ENCODE measurements at places on chromosomes 2 and 18.

GRCh38 chr18:8389391-8390340 is 219.6 kb upstream of the RAB12 start:
- no peak for DNase-seq

GRCh38 chr2:159797225-159797542 is 824 bp downstream of the CD302 start:
- no peak for DNase-seq

DNA sequence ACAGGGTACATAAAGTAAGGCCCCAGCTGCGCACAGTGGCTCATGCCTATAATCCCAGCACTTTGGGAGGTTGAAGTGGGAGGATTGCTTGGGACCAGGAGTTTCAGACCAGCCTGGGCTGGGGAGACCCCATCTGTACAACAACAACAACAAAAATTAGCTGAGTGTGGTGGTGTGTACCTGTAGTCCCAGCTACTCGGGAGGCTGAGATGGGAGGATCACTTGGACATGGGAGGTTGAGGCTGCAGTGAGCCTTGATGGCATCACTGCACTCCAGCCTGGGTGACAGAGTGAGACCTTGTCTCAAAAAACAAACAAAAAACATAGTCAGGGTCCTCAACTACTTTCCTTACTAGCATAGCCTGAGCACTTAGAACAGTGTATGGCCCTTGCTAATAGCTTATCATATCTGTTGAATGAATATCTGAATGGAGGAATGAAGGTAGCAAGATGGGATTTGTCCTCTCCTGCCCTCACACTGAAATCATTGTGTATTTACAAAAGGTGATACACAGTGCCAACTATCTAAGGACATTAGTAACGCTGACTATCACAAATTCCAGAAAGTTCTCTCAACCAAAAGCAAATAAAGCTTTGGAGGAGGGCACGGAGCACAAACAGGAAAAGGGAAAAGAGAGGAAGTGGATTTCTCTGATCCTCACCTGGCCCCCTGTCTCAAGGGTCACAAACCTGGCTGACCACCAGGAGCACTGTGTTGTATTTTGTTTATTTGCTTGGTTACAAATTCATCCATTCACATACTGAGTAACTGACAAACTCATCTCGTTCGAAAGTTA is 38.1 kb downstream of the L3MBTL4 start:
- DNase-seq: no peak

GRCh38 chr2:133489641-133490410 is 78.4 kb downstream of the NCKAP5 start:
- no peak for DNase-seq

GRCh38 chr2:108377401-108377800 is 353 bp upstream of the SULT1C4 start:
- no peak for DNase-seq

DNA sequence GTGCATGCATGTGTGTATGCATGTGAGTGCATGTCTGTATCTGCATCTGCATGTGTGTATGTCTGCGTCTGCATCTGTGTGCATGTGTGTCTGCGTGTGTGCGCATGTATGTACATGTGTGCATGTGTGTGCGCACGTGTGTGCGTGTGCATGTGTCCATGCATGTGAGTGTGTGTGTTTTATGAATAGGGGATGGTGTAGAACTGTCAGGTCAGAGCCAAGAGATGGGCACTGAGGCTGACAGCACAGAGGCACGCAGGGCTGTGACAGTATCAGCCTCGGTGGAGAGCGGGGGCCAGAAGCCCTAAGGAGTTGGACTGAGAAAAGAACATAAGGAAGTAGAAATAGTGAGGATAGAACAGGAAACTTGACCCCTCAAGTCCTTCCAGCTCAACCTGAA is 494.0 kb upstream of the MYT1L start:
- no peak for DNase-seq

DNA sequence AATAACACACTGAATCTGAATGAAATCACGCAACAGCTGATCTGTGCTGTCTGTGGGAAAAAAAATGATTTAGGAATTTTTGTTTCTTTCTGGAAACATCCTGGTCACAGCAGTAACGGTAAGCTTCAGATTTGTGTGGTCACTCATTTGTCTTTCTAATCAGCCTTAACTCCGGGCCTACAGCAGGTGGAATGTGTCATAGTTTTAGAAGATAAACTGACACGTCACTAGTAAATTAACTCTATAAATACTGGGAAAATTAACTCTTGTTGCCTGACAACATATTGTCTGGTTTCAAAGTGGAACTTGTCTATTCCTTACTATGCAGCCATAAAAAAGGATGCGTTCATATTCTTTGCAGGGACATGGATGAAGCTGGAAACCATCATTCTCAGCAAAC is 58.1 kb upstream of the NCK2 start:
- no peak for DNase-seq

DNA sequence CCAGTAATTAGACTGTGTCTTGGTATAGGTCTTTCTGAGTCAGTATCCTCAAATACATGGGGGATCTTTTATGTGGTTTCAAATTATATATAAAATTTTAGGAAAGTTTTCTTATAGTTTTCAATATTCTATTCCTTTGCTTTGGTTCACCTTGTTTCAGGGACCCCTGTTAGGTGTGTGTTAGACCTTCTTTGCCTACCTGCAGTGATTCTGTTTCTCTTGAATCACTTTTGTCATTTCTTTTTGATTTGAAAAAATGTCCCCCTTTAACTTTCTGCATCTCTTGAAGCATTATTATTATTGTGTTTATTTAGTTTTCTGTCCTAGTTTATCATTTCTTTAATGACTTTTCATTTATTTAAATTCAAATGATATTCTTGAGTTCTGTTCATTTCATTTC is 98.7 kb downstream of the FHOD3 start:
- DNase-seq: no peak

DNA sequence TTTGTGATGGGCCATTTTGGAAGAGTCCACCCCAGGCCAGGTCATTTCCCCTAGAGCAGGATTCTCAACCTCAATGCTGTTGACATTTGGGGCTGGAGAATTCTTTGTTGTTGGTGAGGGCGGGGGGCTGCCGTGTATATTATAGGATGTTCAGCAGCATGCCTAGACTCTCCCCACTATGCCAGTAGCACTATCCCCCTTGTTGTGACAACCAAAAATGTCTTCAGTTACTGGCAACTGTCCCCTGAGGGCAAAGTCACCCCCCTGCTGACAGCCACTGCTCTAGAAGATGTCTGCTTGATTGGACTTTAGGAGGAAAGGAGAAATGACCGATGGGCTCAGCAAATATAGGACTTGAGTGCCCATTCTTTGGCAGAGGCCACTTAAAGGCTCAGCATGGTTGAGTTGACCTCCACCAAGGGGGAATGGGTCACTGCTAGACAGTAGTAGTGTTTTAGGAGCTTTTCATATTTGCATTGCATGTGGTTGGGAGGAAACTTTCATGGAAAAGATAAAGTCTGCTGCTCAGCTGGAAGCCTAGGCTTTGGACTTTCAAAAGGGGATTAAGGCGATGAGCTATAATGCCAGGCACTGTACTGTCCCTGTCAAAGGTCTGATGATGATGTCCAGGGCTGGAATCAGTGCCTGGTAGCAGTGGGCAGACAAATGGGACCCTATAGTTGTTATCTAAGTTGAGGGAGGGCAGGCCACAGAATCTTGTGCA is 61.1 kb upstream of the MCFD2 start:
- no peak for DNase-seq

GRCh38 chr18:69172046-69172445 is 228.6 kb upstream of the DOK6 start:
- DNase-seq: no peak

DNA sequence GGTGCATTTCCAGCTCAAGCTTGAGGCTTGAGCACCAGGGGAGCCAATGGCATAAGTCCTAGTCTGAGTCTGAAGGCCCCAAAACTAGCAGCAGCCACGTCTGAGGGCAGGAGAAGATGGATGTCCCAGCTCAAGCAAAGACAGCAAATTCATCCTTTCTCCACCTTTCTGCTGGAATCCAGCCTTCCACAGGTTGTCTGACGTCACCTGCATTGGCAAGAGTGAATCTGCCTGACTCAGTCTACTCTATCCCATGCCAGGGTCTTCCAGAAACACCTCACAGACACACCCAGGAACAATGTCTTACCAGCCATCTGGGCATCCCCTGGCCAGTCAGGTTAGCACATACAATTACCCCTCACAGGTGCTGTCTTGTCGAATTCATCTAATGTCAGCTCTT is 76.2 kb upstream of the SOX11 start:
- no peak for DNase-seq

- DNase-seq: no peak
Measured at GRCh38 chr18:24584813-24585212, 124.4 kb downstream of the HRH4 start.

DNA sequence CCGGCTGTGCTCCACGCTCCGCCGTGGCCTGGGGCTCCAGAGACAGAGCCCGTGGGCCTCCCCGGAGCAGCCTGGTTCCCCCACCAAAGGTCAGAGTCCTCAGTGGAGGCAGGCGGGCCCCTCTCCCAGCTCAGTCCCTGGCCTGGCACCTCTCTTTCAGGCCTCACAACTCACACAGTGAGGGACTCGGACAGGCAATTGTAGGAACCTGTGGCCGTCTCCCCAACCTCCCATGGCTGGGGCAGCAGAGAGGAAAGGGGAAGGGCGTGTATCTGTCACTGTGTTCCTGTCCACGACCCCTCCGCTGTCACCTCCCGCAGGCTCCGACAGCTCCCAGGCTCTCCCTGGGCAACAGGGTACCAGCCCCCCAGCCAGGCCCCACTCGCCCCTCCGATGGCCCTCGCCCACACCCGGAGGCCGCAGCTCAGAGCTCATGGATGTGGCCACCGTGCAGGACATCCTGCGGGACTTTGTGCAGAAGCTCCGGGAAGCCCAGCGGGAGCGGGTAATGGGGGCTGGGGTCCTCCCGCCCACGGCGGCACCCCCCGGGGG is 32.4 kb upstream of the SNED1 start:
- DNase-seq: no peak

GRCh38 chr2:42923580-42924417 is 131.4 kb upstream of the HAAO start:
- DNase-seq: no peak

DNA sequence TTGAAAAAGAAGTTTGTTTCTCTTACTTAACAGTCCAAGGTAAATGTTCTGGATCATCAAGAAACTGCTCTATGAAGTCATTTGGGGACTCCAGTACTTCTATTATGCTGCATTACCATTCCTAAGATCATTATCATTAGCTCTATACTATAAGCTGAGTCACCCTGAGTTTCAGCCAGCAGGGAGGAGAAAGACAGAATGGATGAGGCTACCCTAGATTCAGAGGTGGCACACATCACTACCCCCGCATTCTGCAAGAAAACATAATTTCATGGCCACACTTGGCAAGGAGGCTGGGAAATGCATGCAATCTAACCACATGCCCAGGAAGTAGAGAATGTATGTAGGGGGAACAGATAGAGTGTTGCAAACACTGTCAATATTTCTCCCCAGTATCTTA is 16.6 kb upstream of the LNPK start:
- no peak for DNase-seq

GRCh38 chr2:76175295-76175694 is 464.6 kb upstream of the GCFC2 start:
- DNase-seq: no peak

GRCh38 chr18:28736223-28736622 is 559.3 kb upstream of the CDH2 start:
- DNase-seq: no peak

DNA sequence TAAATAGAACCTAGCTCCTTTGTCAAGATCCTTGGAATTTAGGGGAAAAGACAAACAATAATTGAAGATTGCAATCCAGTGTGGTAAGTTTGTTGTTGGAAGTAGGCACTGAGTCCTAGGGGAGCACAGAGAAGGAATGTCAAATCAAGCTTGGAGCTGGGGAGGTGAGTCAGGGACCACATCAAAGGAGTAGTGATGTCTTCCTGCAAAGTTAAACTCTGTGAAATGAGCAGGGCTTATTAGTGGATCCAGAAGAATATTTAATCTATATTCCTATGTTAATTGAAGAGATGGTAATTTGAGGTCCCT is 41.7 kb upstream of the NABP1 start:
- no peak for DNase-seq

GRCh38 chr2:62974999-62975398 is 75.6 kb upstream of the OTX1 start:
- DNase-seq: no peak

DNA sequence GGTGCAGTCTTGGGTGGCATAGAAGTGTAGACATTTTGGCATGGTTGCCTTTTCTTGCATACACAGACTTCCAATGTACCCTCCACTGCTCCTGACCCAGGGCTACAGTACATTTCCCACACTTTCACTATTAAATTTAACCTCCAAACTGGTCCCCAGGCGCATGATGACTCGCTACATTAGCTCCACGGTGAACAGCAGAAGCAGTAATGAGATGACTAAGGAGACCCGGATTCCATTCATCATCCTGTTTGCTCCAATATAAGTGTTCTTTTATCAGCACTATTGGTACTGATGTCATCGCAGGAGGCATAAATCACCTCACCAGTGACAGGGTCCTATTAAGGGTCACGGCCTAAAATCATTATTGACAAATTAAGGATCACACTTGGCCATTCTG is 316.5 kb downstream of the EN1 start:
- DNase-seq: no peak

DNA sequence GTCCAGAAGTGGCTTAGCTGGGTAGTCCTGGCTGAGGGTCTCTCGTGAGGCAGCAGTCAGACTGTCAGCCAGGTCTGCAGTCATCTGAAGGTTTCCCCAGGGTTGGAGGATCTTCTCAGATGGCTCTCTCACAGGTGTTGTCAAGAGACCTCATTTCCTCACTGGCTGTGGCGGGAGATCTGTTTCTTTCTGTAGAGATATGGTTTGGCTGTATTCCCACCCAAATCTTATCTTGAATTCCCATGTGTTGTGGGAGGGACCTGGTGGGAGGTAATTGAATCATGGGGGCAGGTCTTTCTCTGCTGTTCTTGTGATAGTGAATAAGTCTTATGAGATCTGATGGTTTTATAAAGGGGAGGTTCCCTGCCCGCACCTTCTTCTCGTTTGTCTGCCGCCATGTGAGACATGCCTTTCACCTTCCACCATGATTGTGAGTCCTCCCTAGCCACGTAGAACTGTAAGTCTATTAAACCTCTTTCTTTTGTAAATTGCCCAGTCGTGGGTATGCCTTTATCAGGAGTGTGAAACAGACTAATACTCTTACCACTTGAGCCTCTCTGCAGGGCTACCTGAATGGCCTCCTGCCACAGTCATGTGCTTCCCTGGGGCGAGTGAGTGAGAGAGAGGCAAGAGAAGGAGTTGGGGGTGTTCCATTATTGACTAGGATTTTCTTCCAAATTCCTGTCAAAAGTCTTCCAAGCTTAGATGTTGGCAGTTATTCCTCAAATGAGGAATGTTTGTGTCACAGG is 23.6 kb downstream of the MALT1 start:
- no peak for DNase-seq

Measured in cortex of kidney (tissue), 1 donor.